ENCODE measurements at places on chromosomes 12 and 14.

DNA sequence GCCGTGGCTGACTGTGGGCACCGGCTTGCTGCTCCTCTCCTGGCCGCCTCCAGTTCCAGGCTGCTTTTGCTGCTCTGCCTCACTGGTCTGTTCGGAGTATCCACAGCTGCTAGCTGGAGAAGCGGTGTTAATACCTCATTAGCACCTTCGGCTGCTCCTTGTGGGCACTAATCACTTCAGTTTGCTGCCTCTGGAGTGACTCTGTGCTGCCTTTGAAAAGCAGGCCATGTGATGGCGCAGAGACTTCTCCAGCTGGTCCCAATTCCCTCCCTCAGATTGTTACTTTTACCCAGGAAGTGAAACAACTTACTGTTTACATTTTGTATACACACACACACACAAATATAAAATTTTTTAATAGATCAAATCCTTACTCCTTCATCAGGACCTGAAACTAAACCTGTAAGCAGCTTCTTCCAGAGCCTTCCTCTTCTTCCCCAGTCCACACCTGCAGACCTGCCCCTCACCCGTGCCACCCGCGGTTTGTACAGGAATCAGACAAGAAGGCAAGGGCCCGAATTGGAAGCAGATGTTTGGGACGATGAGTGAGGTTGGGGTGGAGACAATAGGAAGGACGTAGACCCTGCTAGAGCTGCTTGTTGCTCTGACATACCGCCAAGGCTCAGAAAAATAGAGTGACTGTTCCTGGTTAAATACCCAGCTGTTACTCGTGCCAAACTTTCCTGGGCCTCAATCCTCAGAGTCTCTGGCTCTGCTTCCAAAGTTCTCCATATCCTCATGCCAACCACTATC is 41.5 kb upstream of the LTBP2 start:
- no peak for DNase-seq

- no peak for DNase-seq
Measured at GRCh38 chr12:56120158-56120846, 2.2 kb downstream of the ZC3H10 start.

GRCh38 chr12:1795221-1795784 is 25.1 kb upstream of the LRTM2 start:
- DNase-seq: no peak

DNA sequence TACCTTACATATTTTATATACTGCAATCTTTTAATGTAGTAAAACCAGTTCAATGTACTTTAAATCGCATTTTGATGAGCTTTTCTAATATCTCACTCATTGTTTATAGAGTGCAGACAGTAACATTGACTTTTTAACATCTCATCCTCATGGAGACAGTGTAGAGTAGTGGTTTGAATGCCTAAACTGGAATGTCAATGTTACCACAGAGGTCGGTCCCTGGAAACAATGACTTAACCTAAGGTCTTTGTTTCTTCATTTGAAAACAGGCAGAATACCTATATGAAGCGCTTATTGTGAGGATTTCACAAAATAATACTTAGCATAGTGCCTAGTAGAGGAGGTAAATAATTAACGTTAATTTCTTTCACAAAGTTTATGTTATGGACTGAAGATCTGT is 5.0 kb downstream of the CDK17 start:
- DNase-seq: no peak

DNA sequence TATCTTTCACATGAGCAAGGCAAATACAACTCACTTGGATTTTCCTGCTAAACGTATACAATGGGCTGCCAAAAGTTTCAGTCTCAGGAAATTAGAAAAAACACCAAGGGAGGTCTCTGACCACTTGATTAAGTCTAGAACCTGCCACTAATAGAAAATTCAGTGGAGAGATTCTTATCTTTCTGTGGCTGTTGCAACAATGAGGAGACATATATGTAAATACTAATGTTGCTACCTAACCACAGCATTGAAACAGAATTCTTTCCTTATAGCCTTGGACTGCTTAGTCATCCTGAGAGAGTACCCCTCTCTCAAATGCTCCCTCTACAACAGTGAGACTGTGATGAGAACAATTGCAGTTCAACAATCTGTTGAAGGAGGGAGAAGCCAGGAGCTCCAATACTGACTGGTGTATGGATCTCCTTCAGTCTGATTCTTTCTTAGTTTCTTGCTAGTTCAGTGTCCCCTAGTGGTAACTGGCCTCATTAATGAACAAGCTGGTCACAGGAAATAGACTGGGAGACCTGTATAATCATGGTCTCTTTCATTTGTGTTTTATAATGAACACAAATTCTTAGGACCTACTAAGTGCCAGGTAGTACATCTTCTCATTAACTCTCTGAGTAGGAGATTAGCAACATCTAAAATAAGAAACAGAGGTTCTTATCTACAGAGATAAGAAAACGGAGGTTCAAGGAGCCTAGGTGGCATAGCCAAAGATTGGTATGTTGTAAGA is 164.5 kb downstream of the SLC38A4 start:
- DNase-seq: no peak
